T-helper 17 cell (primary cell): ENCODE measurements at places on chromosomes 1 and 21. TPM values are rescaled to one million over a fixed set of nuclear protein-coding genes. Genes with fewer than 3 reads are reported as not detected.

- no peak for DNase-seq
- H3K27ac ChIP-seq: no peak overlapping the region
- H3K27me3 ChIP-seq: no peaks in the 10 kb centered on the region
- peaks cover 12% of the 10 kb centered on the region for H3K36me3 ChIP-seq
- peaks cover 4% of the 10 kb centered on the region for H3K4me1 ChIP-seq
These were observed 131.7 kb downstream of the SYT2 start for GRCh38 chr1:202578565-202578964.

- H3K36me3 ChIP-seq: peaks cover 2% of the 10 kb centered on the region
- no peak for DNase-seq
- H3K27me3 ChIP-seq: no peaks in the 10 kb centered on the region
- no peak overlapping the region for H3K4me3 ChIP-seq
These were observed 24.9 kb downstream of the RAP1A start for GRCh38 chr1:111644506-111644905.

GRCh38 chr1:117830222-117830621, 99.2 kb downstream of the GDAP2 start:
- no peak for DNase-seq
- no peak overlapping the region for H3K4me3 ChIP-seq
- H3K36me3 ChIP-seq: peaks cover 4% of the 10 kb centered on the region
- H3K27me3 ChIP-seq: peaks cover 5% of the 10 kb centered on the region
- H3K27ac ChIP-seq: no peak overlapping the region

DNA sequence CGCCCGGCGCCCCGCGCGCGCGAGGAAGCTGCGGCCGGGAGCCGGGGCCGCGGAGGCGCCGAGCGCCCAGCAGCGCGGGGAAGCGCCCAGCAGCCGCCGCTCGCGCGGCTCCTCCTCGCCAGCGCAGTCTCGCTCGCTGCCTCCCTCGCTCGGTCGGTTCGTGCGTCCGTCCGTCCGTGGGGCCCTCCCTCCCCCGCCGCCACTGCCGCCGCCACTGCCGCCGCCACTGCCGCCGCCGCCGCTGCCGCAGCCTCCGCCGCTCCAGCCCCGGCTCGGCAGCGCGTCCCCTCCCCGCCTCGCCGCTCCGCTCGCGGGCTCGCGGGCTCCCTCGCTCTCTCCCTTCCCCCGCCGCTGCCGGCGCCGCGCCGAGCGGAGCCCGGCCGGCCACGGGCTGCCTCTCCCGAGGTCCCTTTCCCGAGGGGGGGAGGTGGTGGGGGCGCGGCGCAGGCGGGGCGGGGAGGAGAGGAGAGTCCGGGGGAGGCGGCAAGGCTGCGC, at the start of gene KCND3:
TSS of gene KCND3 (minus strand) at position 138 of the 495 bp plus-strand sequence.
- no peak within 1 kb of the TSS for H3K27ac ChIP-seq
- H3K36me3 ChIP-seq: peaks cover 5% of the 10 kb centered on the region
- H3K4me3 ChIP-seq: peak within 1 kb of the TSS; percentile 89

DNA sequence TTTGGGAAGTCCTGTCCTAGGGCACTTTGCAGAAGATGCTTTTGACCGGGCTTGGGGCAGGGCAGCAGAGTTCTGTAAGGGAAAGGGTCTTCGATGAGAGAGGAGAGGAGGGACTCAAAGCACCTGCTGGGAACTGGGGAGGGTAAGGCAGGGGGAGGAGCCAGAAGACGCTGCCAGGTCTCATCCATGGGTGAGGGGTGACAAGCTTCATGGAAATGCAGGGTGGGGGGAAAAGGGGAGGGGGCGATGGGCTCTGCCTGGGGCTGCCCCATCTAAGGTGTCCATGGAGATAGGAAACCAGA, 20.9 kb upstream of the C2CD2 start:
- H3K4me3 ChIP-seq: no peak overlapping the region
- H3K27ac ChIP-seq: peak overlapping the region; percentile 67
- DNase-seq: no peak
- peaks cover 15% of the 10 kb centered on the region for H3K4me1 ChIP-seq
- H3K27me3 ChIP-seq: no peaks in the 10 kb centered on the region
- H3K36me3 ChIP-seq: peaks cover 3% of the 10 kb centered on the region

- peaks cover 28% of the 10 kb centered on the region for H3K27me3 ChIP-seq
- DNase-seq: peak; percentile 45
- H3K4me3 ChIP-seq: no peak overlapping the region
- H3K36me3 ChIP-seq: peaks cover 4% of the 10 kb centered on the region
- H3K27ac ChIP-seq: no peak overlapping the region
These were observed 18.8 kb downstream of the ADGRB2 start for GRCh38 chr1:31745096-31745945.

GRCh38 chr1:57019236-57019839, 53.5 kb upstream of the C8B start:
- no peaks in the 10 kb centered on the region for H3K27me3 ChIP-seq
- no peaks in the 10 kb centered on the region for H3K4me1 ChIP-seq
- H3K36me3 ChIP-seq: peaks cover 2% of the 10 kb centered on the region
- DNase-seq: no peak
- H3K27ac ChIP-seq: no peak overlapping the region

- DNase-seq: no peak
- H3K27ac ChIP-seq: no peak overlapping the region
- no peaks in the 10 kb centered on the region for H3K36me3 ChIP-seq
- no peak overlapping the region for H3K4me3 ChIP-seq
- no peaks in the 10 kb centered on the region for H3K4me1 ChIP-seq
These were observed 77.7 kb downstream of the PRRX1 start for GRCh38 chr1:170741678-170742077.

DNA sequence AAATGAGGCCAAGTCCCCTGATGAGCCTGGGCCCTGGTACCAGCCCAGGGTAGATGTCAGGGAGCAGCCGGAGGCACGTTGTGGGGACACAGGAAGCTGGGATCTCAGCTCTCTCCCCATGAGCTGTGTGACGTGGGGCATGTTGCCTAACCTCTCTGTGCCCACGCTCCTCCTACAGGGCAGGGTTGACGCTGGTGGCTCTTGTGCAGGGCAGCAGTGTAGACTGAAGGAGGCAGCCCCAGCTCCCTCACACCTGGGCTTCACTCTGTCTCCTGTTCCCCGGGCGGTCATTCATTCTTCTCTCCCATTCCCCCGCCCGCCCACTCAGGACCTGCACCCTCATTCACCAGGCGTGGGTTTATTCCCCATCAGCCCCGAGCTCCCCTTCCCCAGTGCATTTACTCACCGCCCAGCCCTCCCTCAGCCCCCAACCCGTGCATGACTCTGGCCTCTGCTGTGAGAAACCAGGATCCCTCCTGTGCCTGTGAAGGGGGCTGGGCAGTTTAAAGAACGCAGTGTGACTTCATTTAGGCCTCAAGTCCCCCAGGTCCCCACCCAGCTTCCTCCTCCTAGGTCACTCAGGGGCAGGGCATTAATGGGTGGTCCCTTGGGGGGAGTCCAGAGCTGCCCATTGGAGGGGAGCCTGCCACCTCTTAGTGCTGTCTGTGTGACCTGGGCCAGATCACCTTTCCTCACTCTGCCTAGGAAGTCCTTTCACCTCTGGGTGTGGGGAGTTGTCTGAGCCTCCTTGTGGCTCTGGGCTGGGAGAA, 285.7 kb downstream of the PTPRU start:
- DNase-seq: no peak
- H3K4me1 ChIP-seq: peaks cover 2% of the 10 kb centered on the region
- H3K36me3 ChIP-seq: no peaks in the 10 kb centered on the region
- H3K4me3 ChIP-seq: no peak overlapping the region

- no peaks in the 10 kb centered on the region for H3K36me3 ChIP-seq
- H3K4me1 ChIP-seq: no peaks in the 10 kb centered on the region
- H3K4me3 ChIP-seq: no peak overlapping the region
- H3K27me3 ChIP-seq: no peaks in the 10 kb centered on the region
- no peak overlapping the region for H3K27ac ChIP-seq
These were observed 2131.7 kb downstream of the MRPL39 start for GRCh38 chr21:23475281-23476219.

GRCh38 chr1:73909043-73909562, 288.9 kb downstream of the LRRIQ3 start:
- no peaks in the 10 kb centered on the region for H3K36me3 ChIP-seq
- no peaks in the 10 kb centered on the region for H3K4me1 ChIP-seq
- no peak overlapping the region for H3K27ac ChIP-seq

DNA sequence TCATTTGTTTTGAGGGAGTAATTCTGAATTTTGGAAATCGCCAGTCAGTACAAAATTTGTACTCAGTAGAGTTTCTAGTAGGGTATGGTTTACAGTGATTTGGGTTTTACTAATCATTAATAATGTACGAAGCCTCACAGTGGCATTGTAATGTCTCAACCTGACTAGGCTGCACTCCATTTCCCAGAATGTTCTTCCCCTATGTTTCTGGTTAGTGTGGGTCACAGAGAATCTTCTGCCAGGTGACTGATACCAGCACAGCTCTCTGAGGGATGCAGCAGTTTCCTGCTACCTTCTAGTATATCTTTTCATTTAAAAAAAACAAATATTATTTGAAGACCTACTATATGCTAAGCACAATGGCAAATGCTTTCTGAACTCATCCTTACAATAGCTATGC, 112.9 kb downstream of the PTPN14 start:
- H3K27ac ChIP-seq: peak overlapping the region; percentile 89
- H3K4me3 ChIP-seq: no peak overlapping the region
- DNase-seq: no peak
- peaks cover 24% of the 10 kb centered on the region for H3K4me1 ChIP-seq
- H3K36me3 ChIP-seq: no peaks in the 10 kb centered on the region

DNA sequence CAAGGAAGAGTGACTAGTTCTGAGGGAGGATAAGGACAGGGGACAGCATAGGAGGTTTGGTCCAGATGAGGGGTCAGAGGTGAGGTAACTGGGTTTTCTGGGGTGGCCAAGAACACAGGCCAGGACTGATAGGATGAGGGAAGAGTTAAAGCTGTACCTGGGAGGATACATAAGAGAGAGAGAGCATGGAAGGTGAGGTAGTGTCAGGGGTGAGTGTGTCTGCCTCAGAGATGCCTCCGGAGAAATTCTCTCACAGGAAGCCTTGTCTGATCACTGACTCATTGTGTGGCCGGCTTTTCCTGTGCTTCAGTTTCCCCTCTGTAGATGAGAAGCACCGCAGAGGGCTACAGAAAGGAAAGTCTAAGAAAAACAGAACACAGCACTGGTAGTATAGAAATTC, 40.2 kb downstream of the FASLG start:
- peak overlapping the region; percentile 63 for H3K4me3 ChIP-seq
- no peaks in the 10 kb centered on the region for H3K36me3 ChIP-seq
- DNase-seq: peak; percentile 55
- H3K27me3 ChIP-seq: no peaks in the 10 kb centered on the region
- H3K27ac ChIP-seq: no peak overlapping the region
- peaks cover 35% of the 10 kb centered on the region for H3K4me1 ChIP-seq

- H3K36me3 ChIP-seq: no peaks in the 10 kb centered on the region
- peaks cover 35% of the 10 kb centered on the region for H3K27me3 ChIP-seq
- peaks cover 3% of the 10 kb centered on the region for H3K4me1 ChIP-seq
- no peak overlapping the region for H3K27ac ChIP-seq
- no peak for DNase-seq
- no peak overlapping the region for H3K4me3 ChIP-seq
These were observed 126.0 kb upstream of the TMEM51 start for GRCh38 chr1:15027515-15027986.

DNA sequence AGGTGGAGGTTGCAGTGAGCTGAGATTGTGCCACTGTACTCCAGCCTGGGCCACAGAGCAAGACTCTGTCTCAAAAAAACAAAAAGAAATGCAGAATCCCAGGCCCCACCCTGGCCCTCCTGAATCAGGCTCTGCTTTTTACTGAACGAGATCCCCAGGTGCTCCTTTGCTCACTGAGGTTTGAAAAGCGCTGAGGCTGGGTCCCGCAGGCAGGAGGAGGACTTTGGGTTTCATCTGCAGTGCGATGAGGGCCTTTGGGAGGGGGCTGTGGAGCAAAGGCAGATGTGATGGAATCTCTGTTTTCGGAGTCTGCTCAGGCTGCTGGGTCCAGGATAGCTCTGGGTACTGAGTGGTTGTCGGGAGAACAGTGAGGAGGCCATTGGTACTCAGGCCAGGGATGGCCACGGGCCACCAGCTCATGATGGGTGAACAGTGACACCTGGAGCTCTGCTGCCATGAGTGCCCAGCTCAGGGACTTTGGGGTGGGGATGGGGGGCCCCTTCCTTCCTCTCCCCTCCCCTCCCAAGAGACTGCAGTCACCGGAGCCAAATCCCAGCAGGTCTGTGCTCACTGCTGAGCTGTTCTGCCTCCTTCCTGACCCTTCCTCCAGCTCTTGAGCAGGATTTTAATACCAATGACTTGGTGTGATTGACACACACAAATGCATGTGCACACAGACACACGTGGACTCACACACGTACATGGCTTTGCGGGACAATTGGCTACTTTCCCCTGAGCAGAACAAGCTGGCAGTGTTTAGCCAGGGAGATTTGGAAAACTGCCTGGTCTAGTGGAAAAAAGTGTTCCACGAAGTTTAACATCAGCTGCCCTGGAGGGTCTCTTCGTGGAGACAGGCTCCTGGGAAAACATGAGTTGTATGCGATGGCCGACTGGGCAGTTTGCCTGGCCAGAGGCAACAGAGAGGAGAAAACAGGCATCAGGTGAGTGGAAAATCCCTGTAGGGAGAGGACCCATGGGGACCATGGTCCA, 3.6 kb upstream of the DHRS3 start:
- peak overlapping the region; percentile 96 for H3K27ac ChIP-seq
- H3K4me1 ChIP-seq: peaks cover 25% of the 10 kb centered on the region
- no peaks in the 10 kb centered on the region for H3K27me3 ChIP-seq

DNA sequence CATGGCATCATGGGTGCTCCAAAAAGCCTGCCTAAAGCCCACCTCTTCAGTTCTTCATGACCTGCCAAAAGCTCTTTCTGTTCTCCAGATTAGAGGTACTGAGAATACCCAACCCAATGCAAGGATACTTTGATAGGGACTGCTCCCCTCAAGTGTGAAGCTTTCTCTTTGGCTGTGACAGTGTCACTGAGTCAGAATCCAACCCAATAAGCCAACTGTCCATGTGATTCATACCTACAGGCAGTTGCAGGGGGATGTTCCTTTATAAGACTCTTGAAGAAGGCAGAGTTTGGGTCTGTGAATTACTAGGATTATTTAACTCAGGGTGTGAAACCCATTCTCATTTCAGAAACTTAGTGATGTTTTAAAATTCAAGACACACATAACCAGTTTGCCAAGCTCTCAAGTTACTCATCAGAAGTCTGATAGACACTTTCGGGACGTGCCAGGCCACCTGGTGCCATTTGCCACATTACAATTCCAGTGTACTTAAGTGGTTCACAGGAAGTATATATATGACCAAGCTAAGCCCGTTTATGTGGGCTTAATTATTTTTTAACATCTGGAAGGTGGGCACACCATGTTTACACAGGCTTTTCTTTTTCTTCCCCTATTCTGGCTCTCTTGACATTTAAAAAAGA, 265.8 kb downstream of the NFIA start:
- no peak overlapping the region for H3K4me3 ChIP-seq
- no peaks in the 10 kb centered on the region for H3K27me3 ChIP-seq
- no peak for DNase-seq
- H3K4me1 ChIP-seq: no peaks in the 10 kb centered on the region
- H3K36me3 ChIP-seq: no peaks in the 10 kb centered on the region

- no peaks in the 10 kb centered on the region for H3K36me3 ChIP-seq
- peaks cover 8% of the 10 kb centered on the region for H3K27me3 ChIP-seq
These were observed 93.0 kb downstream of the EVI5 start for GRCh38 chr1:92691925-92692324.

The ARMH1 gene
- total RNA-seq: 56.8 TPM

The PTPRU gene
- not detected for total RNA-seq

The SPATA21 gene
- not detected for total RNA-seq

The SMG7 gene
- 51.0 TPM for total RNA-seq

The CTSE gene
- not detected for total RNA-seq

The CRYAA gene
- not detected for total RNA-seq

The SERPINC1 gene
- total RNA-seq: not detected

The SYT14 gene
- total RNA-seq: not detected
